ENCODE measurements at places on chromosomes 6 and 20.

GRCh38 chr20:43938932-43939761, 24.5 kb downstream of the TOX2 start:
- no peak for ATAC-seq

- ATAC-seq, result no peak
Observed at GRCh38 chr6:106794129-106794528, 164.8 kb downstream of the QRSL1 start.

DNA sequence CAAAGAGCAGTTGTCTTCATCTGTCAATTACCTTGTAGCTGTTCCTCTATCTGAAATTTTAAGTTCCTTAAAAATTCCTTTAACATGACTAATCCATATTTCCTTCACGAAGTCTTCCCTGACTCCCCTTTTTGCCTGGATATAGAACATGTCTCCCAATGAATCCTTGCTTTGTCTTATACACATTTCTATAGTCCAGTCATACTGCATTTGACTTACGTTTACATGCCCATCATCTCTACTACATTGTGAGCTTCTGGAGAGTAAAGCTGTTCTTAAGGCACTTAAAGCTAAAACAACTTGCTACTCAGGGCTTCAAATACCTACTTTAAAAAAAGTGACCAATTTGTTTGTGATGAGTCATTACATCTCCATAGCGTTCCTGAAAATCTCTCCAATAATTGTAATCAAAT, 4.9 kb downstream of the REV3L start:
- no peak for ATAC-seq

- no peak for ATAC-seq
Observed at GRCh38 chr6:21710216-21710615, 116.7 kb downstream of the SOX4 start.

- ATAC-seq, result no peak
Observed at GRCh38 chr6:152334555-152334954, 302.6 kb downstream of the SYNE1 start.

DNA sequence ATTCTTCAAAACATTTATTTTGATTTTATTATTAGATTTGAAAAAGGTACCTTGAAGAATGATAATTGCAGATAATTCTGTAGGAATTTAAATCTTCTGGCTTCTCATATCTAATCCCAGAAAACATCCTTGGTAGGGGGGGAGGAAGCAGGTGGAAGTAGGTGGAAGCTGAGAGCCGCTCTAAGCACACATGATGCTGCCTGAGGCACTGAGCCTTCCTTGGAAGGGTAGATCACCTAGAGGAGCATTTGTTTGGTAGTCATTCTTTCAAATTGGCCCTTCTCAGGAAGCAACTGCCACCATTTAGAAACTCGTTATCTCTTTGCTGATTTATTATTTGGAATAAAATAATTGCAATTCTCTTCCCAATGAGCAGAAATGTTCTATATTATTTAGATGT, 623.3 kb downstream of the CD109 start:
- no peak for ATAC-seq

- no peak for ATAC-seq
Observed at GRCh38 chr20:59813948-59814839, 119.2 kb downstream of the SYCP2 start.

GRCh38 chr20:64057628-64058498, 5.1 kb upstream of the TCEA2 start:
- ATAC-seq, result peak; percentile 25

DNA sequence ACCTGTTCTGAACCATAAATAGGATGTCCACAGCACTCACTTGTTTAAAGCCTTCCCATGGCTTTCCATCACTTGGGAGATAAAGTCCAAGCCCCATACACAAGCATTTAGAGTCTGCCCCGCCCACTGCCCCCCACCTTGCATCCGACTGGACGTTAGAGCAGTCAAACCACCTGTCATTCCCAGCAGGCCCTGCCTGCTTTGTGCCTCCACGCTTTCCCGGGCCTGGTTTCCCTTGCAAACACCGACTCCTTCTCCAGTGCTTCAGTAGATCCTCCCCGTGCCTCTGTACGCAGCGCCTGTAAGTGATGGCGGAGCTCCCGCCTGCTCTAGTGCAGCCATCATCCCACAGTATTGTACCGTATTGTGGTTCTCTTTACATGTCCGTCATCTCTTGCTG, 38.3 kb upstream of the INSM1 start:
- ATAC-seq, result no peak

DNA sequence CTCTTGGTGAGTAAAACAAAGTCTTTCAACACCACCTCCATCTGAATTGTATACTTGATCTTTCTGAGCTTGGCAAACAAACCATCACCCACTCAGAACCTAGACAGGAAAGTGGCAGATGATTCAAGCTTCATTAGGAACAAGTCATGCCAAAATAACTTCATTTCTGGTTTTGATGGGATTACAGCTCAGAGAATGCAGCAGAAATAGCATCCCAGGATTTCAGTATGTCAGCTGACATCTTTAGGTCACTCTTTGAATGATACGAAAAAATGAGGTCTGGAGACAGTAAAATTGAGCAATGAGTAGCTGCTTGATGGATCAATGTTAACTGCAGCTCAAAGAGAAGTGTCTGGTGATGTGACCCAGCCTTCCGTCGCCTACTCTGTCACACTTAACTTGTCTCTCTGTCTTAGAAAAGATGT, 92.4 kb downstream of the GJA10 start:
- peak; percentile 19 for ATAC-seq

- ATAC-seq, result no peak
Observed at GRCh38 chr6:68760941-68761676, 126.0 kb downstream of the ADGRB3 start.

- ATAC-seq, result no peak
Observed at GRCh38 chr6:112357791-112358190, 10.7 kb downstream of the RFPL4B start.

DNA sequence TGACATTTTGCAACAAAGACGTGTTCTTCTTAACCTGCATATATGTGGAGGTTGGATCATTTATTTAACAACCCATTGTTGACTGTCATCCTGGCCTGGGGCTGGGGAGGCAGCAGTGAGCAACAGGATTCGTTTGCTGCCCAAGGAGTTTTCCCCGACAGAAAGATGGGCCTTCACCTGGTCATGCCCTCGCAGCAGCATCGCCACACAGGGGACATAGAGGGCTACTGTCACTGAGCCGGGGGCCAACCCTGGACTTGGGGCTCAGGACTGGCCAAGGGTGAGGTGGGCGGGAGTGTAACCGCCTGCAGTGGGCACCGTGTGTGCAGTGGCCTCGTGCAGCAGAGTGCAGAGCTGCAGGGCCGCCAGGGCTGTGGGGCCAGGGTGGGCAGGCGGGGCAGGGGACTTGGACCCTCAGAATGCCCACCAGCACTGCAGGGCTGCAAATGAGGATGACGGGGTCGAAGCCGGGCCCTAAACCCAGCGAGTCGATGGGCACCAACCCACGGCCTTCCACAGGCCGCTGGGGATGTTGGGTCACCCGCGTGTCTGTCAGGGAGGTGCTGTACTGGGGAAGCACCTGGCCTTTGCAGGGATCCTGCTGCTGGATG, 11.8 kb downstream of the DUSP22 start:
- no peak for ATAC-seq

DNA sequence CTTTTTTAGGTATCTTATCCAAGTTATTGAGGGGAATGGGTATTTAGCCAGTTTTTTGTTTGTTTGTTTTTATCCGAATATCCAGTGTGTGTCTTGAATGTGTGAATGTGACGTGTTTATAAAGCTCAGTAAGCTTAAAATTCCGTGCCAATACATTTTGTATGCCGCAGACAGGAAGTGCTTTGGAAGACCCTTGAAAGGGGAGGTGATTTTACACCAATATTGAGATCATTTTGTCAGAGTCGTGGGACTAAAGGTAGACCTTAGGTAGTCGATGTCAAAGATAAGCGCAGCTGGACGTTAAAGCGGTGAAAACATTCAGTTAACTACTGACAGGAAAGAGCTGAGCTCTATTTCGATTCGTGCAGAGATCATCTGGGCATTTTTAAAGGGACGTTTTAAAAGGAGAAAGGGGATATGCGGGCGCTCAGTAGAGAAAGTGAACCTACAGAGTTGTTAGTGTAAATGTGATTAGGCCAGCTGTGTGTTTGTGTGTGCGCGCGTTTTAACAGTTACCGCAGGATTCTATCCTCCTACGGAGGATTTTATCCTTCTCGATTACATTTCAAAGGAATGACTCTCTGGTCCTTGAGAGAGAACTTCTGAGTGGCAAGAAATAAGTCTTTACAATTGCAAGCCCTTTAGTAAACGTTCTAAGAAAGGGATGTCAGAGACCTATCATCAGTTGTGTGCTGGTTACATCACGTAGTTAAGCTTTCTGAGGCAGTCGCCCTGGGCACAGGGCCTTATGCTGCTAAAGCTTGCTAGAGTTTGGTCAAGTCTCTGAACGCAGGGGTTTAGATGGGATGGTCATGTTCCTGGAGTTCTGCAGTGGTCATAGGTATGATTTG, 625 bp upstream of the ECHDC1 start:
- ATAC-seq, result no peak

DNA sequence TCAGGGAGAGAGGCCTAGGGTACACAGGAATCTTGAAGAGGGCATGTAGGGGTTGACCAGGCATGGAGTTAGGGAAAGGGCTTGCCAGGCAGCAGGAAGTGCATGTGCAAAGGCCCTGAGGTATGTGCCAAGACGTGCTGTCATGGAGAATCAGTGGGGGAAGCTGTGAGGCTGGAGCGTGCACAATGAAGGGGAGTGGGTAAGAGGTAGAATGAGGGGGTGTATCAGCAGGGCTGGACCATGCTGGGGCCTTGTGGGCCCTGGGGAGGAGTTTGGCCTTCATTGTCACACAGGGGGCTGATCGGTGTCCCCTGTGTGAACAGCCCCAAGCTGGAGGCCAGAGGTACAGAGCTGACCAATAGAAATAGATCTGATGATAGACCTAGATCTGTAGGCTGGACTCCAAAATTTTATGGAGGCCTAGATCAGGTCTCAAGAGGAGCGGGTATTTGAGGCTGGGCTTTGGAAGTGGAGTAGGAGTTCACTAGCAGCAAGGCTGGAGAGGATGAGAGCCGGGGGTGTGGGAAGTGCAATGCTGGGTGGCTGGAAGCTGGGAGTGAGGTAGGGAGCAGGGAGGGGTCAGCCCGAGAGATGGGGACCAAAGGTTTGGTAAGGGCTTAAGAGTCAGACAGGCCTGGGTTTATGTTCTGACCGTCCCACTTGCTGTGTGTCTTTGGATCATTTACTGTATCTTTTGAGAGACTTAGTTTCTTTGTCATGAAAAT, 3.0 kb downstream of the SRC start:
- no peak for ATAC-seq

GRCh38 chr20:56893226-56893917, 264.3 kb downstream of the TFAP2C start:
- no peak for ATAC-seq

- ATAC-seq, result no peak
Observed at GRCh38 chr6:148273962-148274752, 68.5 kb upstream of the SASH1 start.

GRCh38 chr6:43310134-43310533, 1.5 kb upstream of the CRIP3 start:
- no peak for ATAC-seq

GRCh38 chr6:20915626-20916025, 381.4 kb downstream of the CDKAL1 start:
- ATAC-seq, result no peak

DNA sequence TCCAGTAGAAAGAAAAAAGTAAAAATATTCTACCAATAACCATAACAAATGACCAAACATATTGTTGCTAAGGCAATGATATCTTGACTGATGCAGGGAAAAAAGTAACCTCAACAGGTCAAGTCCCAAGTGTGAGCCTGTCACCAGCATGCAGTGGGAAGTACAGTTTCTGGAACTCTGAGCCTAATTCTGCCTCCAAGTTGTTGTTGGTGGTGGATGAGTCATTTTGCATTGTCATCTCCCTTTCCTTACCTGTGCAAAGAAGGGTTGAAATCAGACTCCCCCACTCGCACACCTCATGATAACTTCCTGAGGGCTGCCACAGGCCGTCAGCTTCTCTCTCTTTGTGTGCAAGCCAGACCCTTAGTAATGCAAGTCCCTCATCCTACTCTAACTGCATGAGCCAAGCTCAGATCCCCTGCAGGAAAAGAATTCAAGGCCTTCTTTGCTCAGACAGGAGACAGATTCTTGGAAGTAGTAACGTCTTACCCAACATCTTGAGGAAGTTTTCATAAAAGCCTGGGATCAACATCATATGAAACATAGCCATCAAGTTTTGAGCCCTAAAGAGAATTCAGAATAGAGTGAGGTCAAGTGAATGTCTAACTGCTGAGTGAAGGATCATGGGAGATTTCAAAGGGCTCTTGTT, 207.6 kb upstream of the FOXA2 start:
- no peak for ATAC-seq

GRCh38 chr20:63319164-63320040, 26.4 kb downstream of the COL20A1 start:
- ATAC-seq, result no peak

DNA sequence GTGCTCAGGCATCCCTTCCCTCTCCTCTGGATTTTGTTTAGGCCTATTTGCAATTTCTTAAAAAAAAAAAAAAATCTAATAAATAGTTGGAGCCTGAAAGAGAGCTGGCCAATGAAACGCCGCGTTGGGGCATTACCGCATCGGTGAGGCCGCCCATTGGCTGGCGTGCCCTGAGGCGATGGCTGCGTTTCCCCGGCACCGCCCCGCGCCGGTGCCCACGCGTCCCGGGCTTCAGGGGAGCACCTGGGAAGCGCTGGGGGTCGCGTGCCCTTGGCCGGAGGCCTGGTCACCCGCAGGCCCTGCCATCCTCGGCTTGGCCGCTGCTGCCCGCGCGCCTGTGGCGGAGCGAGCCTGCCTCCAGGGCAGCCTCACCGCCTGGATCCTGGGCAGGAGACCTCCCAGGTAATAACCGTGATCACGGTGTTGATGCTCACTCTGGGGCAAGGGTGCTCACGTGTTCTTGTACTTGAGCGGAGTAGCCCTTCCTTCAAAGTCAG, 155.4 kb downstream of the NRN1 start:
- peak; percentile 96 for ATAC-seq

- no peak for ATAC-seq
Observed at GRCh38 chr6:90183587-90184333, 112.9 kb downstream of the BACH2 start.
